ENCODE measurements at places on chromosomes 16 and 17. TPM values are rescaled to one million over a fixed set of nuclear protein-coding genes. Genes with fewer than 3 reads are reported as not detected.
A peak's percentile ranks its signal among the peaks of the same experiment; 100 is the strongest.

NATD1 gene
- total RNA-seq = 5.4 TPM

DNA sequence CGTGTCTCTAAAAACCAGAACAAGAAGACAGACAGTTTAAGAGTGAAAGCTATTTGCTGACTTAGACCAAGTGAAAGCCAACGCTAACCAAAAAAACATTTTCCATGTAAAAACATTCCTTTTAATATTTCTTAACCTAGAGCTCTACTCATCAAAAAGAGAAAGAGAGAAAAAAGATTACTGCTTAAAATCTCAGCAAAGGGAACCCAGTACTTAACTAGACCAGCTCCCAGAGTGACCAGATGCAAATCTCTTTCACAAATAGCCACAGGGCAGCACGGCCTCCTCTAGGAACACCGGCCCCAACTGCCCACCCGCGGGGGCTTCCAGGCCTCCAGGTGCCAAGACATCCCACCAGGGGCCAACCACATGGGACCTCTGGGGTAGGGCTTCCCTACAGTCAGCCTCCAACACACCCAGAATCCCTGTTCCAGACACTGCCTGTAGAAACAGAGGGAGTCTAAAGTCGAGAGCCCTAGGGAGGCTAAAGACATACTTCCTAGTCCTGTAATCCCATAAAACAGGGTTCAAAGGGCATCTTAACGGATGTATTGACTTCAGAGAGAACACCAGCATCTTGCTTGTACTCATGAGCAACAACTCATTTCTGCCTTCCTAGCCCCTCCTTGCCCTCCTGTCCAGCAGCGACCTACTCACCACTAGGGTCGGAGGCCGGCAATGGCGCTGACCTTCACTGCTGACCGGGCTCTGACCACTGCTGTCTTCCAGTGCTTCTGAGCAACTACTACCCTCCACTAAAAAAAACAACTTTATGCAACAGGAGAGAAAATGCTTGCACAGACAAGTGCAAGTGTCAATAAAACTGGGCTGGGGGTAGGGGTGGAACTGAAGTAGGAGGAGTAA, 21.3 kb downstream of the ZCCHC14 start:
- H3K27me3 ChIP-seq = no peaks in the 10 kb centered on the region
- DNase-seq = no peak
- H3K27ac ChIP-seq = no peak overlapping the region
- H3K4me3 ChIP-seq = no peak overlapping the region
- peaks cover 7% of the 10 kb centered on the region for H3K4me1 ChIP-seq
- H3K36me3 ChIP-seq = no peaks in the 10 kb centered on the region

NHLRC4 gene
- 2.0 TPM for total RNA-seq

DNA sequence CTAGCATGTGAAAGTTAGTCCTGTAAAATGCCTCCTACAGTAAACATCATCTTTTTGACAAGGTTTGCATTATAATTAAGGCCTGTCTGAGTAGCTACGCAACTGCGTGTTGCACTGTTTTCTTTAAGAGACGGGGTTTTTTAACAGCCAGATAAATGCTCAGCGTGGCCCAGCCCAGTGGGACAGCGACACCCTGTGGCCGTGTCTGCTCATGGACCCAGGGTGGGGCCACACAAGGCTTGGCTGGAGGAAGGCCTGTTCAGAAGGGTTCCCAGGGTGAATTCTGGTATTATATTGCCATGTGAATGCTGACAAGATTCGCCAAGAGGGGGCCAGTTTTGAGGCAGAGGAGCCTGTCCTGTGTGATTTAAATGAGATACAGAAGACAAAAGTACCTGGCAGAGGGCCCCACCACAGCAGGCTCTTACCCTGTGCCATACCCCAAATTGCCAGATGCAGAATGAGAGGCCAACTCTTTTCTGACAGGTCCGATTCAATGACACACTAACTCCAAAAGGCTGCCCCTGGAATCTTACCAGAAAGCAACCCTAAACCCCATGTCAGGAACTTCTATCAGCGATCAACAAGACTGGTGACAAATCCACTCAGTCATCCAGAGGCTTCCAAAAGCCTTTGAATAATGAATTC, 65.9 kb upstream of the IRX6 start:
- no peak overlapping the region for H3K27ac ChIP-seq
- no peaks in the 10 kb centered on the region for H3K4me1 ChIP-seq
- no peak overlapping the region for H3K4me3 ChIP-seq
- peak; percentile 71 for DNase-seq

Data from K562 (cell line).